ENCODE measurements at places on chromosomes 2 and 18. TPM values are rescaled to one million over a fixed set of nuclear protein-coding genes. Genes with fewer than 3 reads are reported as not detected.

DNA sequence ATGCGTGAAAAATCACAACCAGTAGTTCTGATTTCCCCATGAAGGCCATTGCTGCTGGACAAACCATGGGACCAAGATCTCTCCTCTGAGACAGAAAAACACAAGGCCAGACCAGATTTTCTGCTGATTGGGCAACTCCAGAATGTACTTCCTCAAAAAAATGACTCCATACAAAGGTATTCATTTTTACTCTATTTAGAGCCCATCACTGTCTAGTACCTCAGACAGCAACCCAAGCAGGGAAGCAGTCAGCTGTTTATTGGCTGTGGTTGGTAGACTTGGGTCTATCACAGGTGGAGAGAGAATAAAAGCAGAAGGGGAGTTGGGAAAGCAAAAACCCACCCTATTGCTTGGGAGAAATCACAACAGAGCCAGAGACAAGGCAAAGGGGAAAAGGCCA lies 219.9 kb downstream of the PIK3C3 start:
- peak; percentile 50 for DNase-seq

DNA sequence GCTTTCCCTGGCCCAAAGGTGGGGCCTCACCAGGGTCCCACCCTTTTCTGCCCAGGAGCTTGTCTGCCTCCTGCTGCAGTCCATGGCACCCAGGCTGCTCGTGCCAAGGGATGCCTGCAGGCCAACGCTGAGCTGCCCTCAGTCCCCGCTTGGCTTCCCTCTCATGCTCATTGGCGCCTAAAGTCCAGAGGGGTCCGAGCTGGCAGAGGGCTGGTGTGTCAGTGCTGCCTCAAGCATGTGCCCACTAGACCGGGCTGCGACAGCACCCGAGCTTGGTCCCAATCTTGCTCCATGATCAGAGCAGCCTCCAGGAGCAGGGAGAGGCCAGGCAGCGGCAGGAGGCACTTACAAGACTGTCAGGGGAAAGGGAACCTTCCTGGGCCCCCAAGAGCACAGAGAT lies 287.0 kb downstream of the ICOS start:
- no peak for DNase-seq

OSBPL6 gene
- polyA plus RNA-seq, result 6.5 TPM

CLEC4F gene
- polyA plus RNA-seq, result 0.06 TPM
